Putamen (tissue), 1 donor: ENCODE measurements at places on chromosomes 3 and 15.

DNA sequence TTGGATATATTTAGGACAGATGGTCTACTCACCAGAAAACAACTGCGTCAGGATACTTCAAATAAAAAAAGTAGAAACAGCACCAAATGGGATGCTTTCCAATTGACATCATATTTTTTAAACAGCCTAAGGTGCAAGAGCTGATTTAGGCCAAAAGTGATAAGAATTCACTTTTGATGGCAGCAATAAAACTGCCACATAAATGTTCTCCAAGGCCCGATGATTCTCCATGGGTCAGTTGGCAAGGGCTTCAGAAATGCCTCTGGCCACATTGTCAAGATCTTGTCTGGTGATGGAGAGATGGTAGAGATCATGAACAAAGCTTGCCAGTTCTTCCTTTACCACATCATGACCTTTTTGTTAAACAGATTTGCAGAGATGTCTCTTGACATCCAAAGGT, 38.9 kb downstream of the LDHAL6B start:
- no peak for DNase-seq

GRCh38 chr3:94406595-94406994, 343.7 kb downstream of the NSUN3 start:
- DNase-seq, result no peak

GRCh38 chr3:112374333-112374734, 41.4 kb downstream of the CD200 start:
- DNase-seq, result no peak

- DNase-seq, result no peak
Measured at GRCh38 chr3:156477323-156477722, 77.6 kb downstream of the SSR3 start.

DNA sequence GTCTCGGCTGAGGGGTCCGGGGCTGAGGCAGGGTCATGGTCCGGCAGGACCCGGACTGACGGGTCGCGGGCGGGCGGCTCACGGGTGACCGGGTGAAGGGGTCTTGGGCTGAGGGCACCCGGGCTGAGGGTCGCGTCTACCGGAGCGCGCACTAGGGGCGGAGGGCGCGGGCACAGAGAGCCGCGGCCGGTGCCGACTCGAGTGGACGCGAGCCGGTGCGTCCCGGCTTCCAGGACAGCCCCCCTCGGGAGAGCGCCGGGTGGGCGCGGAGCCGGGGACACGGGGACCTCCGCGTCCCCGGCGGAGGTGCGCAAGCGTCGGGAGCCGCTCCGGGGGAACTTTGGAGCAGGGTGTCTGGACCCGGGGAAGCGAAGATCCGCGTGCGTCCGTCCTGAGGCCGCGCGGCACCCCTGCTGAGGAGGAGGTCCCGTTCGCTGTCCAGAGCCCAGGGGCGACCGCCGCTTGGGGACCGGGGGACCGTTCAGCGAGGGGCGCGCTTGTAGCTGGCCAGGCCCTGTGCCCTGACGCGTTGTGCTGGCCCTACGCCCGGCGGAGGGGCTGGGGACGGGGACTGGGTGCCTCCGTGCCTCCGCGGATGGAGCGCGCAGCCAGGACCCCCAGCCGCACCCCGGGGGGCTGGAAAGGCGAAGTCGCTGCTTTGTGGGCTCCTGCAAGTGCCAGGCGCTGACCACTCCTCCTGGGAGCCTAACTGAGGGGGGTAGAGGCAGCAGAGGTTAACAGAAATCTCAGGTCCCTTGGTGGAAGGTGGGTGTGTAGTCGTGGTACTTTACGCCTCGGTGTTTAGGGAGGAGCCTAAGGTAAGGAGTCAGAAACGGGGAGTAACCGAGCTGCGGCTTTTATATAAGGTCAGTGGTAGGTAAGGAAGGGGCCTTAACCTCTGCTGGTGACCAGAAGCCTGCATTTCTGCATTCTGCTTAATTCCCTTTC, at the start of gene PPARG:
Gene PPARG (plus strand): TSS at position 889 of the 948 bp plus-strand sequence. CDS start 90,642 bp downstream, outside the sequence.
- no peak for DNase-seq

- peak; percentile 37 for DNase-seq
Measured at GRCh38 chr3:53375019-53375418, 27.7 kb upstream of the DCP1A start.

DNA sequence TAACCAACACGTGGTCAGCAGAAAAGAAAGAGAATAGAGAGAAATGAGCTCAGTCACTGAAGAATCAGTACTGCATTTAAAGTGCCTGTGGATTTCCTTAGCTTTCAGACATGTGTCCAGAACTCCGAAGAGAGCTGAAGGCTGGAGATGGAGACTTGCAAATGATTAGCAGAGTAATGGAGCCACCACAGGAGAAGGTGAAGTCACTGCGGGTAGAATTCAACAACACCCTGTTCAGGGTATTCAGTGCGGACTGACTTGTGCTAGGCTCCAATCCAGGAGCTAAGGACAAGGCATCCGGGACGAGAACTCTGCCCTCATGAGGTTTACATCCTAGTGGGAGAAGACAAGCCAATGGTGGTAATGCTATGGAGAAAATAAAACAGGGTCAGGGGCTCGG, 4.2 kb downstream of the EIF4E3 start:
- no peak for DNase-seq

DNA sequence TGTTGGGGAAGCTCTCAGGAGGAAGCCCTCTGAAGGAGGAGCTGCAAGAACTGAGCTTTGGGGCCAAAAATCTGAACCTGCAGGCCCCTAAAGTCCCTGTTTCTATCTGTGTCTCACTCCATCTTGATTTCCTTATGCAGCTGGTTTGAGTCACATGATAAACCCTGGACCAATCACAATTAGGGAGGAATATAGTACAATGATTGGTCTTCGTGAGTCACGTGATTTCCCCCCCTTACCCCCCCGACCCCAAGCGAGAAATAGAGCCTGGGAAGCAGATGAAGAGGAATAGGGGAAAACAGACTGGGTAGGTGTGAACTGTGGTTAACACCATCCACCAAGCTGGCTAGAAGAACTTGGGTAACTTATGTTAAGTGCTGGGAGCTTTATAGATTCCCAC, 12.9 kb downstream of the CRABP1 start:
- no peak for DNase-seq

DNA sequence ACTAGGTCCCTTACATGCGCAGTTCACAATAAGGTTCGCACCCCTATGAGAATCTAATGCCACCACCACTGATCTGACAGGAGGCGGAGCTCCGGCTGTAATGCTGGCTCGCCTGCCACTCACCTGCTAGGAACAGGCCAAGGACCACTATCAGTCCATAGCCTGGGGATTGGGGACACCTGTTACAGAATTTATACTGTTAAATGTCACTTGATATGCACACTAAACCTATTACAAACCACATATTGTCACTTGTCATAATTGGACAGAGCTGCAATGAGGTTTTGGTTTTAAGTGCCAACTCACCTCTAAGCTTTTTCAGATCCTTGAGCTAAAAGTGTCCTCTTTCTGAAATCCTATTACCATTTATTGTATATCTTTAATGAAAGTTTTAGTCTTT, 507.9 kb upstream of the TPRG1 start:
- no peak for DNase-seq

DNA sequence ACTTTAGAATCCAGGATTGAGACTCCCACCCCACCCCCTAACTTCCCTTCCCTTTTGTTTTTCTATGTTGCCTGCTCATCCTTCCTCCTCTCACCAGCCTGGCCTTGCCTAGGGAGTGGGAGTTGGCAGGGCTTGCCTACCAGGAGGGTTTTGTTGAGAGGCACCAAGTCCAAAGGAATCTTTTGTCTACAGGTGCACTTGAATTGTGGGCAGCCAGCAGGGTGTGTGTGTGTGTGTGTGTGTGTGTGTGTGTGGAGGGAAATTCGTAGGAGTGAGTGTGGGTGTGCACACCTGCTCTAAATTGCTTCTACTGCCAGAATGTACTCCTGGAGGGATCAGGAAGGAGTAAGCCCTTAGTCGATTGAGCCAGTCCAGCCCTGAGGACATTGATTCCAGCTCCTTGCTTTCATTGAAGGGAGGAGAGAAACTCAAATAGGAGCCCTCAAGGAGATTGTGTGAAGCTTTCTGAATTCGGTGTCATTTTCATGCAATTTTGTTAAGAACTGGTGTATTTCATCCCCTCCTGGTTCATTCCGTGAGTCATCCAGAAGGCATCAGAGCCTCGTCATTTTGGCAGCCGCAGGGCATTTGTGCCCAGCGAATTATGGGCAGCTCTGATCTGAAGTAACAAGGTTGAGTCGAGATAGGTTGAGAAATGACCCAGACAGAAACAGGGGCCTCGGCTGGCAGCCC, 112.1 kb downstream of the SLCO3A1 start:
- no peak for DNase-seq

DNA sequence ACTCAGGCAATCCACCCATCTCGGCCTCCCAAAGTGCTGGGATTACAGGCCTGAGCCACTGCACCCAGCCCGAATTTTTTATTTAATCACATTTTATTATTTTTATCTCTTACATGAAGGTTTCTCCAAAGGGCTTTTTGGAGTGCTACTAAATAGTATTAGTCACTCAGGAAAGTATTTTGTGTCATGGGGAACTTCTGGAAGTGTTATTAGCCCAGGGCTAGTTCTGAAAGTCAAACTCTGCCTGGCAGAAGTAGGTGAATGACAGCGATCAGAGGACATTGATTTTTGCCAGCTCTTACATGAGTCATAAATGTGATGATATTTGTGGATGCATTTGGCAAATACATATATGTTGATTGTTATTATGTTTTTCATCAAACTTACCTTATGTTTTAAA, 48.7 kb downstream of the ZPLD1 start:
- no peak for DNase-seq

- no peak for DNase-seq
Measured at GRCh38 chr3:52153389-52154096, 680 bp downstream of the POC1A start.
